ENCODE measurements at places on chromosomes 1 and 21.

DNA sequence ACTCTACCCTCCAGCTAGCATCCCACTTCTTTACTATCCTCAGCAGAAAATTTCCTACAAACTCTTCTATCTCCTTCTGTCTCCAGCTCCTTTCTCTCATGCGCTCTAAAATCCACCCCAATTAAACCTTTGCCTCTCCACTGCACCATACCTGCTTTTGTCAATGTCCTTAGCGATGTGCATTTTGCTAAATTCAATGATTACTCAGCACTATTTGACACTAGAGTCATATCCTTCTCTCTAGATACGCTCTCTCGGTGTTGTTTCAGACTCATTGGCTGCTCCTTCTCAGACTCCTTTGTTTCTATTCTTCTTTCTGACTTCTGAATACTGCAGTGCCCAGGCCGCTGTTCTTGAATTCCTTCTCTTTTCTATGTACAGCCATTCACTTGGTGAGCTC, 144.2 kb downstream of the HLX start:
- no peak for DNase-seq

DNA sequence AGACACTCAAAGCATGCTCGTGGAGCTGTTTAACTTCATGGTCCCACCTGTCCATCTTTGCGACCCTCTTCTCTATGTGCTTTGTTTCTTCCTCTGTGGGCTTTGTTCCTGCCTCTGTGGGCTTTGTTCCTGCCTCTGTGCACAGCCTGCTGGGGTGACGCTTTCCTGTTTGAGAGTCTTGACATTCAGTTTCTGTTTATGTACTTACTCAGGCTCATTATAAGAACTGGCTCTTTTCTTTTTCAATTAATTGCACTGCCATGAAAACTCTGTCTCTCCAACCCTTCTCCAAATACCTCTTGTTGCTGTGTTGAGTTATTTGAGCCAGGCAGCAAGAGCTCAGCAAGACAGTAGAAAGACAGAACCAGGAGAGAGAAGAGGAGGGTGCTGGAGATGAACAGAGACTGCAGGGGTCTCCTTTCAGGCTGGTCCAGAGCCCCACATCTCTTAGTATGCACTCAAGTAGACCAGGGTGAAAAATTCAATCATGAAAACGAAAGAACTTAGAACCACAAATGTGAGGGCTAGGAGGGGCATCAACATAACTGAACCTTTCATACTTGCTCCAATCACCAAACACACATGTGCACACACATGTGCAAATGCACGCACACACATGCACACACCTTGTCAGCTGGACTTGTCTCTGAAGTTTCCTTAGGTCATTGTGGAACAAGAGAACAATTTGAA, 88.3 kb upstream of the SGIP1 start:
- DNase-seq, result no peak

GRCh38 chr1:236836157-236836556, 41.1 kb downstream of the MTR start:
- no peak for DNase-seq

GRCh38 chr1:16217061-16217785, 4.8 kb upstream of the ARHGEF19 start:
- peak; percentile 40 for DNase-seq
